ENCODE measurements at places on chromosomes 11 and 22.

- no peak for DNase-seq
Measured at GRCh38 chr22:46923394-46923793, 160.9 kb downstream of the TBC1D22A start.

GRCh38 chr11:66720223-66720898 is 8.7 kb downstream of the SPTBN2 start:
- DNase-seq: peak; percentile 22

DNA sequence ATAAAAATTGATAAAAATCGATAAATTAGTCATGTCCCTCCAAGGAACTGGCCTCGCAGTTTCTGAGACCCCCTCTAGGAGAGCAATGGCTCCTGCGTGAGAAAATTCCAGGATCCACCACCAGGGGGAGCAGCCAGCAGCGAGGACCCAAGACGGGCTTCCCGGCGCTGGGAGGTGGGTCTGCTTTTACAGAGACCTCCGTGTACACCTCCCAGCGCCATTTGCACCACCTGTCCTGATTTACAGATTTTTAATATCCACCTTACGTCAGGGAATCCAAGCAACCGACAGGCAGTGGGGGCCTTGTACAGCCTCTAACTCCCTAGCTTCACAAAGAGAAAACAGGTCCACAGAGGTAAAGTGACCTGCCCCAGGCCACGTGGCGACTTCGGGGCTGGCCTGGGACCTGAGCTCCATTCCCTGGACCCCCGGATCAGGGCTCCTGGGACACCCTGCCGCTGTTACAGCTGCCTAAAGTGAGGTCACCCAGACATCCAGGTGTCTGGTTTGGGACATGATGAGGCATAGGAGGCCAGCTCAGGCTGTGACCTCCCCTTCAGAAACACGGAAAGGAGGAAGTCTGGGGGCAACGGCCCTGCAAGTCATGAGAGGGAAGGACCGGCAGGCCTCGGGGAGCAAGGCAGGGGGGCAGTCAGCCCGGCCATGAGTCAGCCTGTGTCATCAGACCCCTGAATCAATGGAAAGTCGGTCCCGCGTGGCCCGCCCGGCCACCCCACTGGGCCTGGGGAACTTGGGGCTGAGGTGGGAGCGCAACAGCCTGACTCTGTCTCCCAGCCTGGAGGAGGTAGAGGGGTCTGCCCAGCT is 3.5 kb downstream of the OSM start:
- peak; percentile 78 for DNase-seq

DNA sequence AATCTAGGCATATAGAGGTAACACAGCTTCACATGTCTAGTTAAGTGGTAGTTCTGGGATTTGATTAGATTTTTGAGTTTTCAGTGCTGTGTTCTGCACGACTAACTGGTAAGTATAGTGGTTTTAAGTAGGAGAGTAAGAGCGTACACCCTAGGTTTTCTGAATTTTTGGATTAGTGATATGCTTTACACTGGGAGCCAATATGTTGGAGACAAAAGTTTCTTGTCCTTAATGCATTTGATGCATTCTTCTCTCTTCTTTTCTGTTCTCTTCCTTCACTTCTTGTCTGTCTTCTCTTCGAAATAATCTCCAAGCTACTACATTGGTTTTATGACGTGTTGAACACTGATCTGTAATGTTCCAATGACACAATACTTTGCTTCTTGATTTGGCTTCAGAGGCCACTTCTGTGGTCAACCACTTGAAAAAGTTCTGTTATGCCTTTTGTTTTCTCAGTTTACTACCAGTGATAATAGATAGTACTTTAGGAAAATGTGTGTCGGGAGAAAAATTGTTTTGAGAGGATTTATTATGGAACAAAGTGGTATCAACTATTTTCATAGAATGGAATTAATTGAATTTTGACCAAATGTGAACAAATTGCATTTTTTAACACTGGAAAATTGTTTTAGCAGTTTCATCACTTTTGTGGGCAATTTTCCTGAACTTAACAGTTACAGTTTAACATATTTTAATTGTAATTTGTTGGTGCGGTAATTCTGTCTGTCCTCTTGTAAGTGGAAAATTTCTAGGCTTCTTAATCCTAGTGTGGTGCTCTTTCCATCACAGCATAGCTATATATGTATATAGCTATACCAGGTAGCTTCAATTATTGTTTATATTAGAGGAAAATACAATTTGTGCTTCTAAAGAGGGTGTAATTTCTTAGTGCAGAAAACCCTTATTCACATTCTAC is 2.6 kb downstream of the PDE3B start:
- no peak for DNase-seq

DNA sequence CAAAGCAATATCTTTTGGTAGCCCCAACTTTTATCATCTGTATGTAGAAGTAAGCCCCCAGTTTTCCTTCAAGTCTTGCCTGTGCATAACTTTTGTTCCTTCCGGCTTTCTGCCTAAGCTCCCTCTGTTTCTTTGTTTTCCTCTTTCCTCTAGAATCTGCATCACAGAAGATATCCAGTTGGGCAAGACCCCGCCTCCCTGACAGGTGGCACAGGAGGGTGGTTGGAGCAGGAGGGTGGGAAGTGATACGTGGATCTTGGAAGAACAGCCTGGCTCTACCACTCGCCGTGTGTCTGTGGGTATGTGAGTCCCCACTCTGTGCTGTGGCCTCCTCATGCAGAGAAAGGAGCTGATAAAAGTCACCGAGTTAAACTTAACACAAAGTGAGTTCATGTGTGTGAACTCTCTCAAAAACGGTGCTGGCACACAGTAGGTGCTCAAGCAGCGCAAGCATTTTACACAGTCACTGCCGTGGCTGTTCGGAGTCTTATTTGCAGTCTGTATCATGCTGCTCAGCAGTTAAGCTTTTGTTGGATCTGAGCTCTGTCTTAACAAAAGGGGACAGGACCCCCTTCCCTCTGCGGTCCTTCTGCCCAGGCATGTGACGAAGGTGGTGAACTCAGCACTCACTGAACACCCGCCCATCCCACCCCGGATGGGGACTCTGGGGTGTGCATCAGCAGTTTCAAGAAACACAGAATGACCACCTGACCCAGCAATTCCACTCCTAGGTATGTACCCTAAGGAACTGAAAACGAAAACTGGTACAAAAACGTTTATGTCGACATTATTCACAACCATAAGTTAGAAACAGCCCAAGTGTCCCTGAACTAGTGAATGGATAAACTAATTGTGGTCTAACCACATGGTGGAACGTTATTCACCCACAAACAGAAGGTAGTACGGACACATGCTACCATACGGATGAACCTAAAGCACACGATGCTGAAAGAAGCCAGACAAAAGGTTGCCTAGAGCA is 249.1 kb downstream of the CTTN start:
- DNase-seq: no peak

DNA sequence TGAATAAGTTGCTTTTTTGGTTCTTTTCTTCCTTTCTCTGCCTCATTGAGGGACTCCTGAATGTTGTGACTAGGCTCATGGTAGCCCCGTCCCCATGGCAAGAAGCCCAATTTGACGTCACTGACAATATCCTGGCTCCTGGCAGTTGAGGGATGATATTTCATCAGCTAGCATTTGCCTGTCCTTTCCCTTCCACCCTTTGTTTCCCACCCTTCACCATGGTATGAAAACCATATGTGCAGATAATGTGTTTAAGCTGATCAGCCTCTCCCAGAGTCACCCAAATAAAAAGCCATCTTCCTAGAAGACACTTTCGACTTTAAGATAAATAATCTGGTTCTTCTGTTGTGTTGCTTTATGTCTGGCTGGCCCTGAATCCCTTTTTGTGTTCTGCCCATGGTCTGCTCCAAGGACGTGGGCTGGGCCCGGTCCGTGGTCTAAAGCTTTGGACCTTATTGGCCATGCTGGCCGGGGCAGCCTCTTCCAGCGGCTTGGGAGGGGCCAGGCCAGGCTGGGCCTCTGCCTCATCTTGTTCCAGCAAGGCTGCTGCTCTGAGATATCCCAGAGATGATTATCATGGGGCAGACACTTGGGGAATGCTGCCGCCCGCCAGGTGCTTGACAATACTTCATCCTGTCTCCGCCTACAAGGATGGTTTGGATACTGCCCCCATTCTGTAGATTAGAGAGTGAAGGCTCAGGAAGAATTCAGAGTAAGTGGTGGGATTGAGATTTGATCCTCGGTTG is 5.1 kb downstream of the TSPAN18 start:
- no peak for DNase-seq

DNA sequence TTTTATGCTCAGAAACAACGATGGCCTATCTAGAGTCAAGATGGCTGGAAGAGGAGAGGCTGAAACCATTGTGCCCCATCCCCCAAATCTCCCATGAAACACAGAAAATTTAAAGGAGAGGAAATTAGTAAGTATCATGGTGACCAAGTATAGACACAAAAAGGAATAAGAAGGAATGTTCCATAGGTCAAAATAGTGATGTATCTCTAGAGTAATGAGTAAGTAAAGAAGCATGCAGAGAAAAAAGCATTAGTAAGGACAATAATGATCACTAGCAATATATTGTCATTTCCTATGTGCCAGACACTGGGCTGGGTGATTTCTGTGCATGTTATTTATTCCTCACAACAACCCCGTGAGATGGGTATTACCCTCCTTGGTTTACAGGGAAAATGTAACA is 2.6 kb upstream of the SLC22A24 start:
- DNase-seq: no peak

DNA sequence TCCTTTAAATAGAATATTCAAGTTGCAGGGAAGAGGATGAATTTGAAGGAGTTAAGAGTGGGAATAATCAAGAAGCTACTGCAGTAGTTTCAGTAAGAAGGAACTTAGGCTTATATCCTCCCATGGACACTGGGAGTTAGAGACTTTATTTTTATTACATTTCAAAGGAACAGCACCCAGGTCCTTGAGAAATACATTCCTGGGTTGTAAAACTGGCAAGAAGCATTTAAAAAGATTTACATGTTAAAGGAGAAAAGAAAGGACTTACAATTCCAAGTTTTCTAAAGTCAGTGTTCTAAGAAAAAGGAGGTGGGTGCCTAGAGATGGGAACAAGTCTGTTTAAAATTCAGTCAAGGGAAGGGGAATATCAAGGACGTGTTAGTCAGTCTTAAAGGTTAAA is 306.9 kb downstream of the JRKL start:
- no peak for DNase-seq

GRCh38 chr11:68982134-68982533 is 1.3 kb upstream of the MRGPRD start:
- DNase-seq: no peak

GRCh38 chr11:73980001-73980961 is 2.4 kb downstream of the UCP2 start:
- DNase-seq: peak; percentile 91

GRCh38 chr22:36201630-36202319 is at the start of gene APOL4:
TSS of gene APOL4 (minus strand) at chr22:36201809. CDS start at chr22:36201734, 75 bp downstream.
- DNase-seq: no peak

DNA sequence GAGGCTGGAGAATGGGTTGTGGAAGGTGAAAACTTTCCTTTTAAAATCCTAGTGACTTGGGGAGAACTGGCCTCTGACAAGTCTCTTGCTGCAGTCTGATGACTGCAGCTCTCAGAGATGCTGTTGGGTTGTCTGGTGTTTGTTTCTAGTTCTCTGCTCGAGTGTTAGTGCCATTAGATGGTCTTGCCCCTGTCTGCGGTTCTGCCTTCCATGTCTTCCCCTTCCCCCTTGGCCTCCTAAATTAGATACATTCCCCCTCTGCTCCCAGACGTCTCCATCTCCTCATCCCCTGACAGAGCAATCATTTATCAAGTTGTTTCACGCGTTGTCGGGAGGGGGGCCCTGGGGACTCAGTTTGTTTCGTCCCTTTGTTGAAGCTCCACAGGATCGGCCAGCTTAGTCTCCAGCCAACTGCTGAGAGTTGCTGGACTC is 67.7 kb downstream of the CECR2 start:
- no peak for DNase-seq

DNA sequence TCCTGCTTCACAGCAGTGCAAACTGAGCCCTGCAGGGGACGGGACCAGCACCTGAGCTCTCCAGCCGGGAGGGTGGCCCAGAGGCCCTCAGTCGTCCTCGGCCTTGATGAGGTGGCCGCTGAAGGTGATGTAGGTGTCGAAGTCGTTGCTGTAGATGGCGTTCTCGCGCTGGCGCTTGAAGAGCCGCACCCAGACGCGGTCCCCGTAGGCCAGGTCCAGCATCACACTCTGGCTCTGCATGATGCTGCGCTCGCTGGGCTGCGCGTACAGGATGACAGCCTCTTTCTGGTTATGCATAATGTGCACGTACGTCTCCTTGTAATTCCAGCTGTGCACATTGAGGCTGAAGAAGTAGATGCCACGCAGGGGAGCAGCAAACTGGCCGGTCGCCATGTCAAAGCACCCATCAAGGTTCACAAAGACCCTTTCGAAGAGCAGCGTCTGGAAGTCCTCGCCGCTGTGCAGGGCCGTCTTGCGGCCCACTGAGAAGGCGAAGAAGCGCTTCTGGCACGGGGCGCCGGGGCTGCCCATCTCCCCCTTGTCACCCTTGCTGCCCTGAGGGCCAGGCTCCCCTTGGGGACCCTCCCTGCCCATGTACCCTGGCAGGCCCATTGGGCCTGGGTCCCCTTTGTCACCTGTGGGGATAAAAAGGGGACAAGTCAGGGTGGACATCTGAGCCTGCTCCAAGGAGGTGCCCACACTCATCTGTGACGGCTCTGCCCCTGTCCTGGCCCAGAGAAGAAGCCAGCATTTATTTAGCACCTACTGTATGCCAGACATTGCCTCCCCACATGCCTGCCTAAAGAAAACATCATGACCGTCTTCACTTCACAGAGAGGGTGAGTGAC is 5.7 kb downstream of the C1QTNF6 start:
- no peak for DNase-seq

- DNase-seq: no peak
Measured at GRCh38 chr11:72179804-72180396, 12.0 kb upstream of the FOLR1 start.

DNA sequence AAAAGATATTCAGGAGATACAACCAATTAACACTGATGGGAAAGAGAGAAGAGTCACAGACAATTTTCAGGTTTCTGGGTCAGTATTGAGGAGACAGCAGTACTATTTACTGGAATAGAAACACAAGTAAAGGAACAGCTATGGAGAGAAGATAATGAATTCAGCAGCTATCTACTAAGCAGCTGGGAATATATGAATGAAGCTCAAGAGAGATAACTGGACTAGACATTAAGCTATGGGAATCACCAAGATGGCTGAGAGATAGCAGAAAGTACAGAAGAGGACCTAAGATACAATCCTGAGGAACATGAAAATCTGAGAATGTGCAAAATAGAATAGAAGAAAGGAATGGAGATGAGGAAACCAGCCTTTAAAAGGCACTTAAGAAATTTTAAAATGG is 15.9 kb downstream of the ALG9 start:
- DNase-seq: no peak

DNA sequence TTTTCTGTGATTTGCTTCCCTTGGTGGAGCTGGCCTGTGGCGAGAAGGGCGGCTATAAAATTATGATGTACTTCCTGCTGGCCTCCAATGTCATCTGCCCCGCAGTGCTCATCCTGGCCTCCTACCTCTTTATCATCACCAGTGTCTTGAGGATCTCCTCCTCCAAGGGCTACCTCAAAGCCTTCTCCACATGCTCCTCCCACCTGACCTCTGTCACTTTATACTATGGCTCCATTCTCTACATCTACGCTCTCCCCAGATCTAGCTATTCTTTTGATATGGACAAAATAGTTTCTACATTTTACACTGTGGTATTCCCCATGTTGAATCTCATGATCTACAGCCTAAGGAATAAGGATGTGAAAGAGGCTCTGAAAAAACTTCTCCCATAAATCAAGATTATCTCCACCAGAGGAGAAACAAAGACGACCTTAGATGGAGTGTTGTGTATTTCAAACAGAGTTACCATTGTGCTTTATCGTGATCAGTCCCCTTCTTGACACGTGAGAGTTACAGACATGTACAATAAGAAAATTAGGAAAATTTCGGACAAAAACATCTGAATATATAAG is 2.1 kb downstream of the OR9G1 start:
- no peak for DNase-seq

Data from CD4-positive, alpha-beta T cell treated with Interleukin-2 at 100 ng/mL for 4 hours (primary cell).